Activated gamma-delta T cell (primary cell): ENCODE measurements at places on chromosomes 5 and 9.

DNA sequence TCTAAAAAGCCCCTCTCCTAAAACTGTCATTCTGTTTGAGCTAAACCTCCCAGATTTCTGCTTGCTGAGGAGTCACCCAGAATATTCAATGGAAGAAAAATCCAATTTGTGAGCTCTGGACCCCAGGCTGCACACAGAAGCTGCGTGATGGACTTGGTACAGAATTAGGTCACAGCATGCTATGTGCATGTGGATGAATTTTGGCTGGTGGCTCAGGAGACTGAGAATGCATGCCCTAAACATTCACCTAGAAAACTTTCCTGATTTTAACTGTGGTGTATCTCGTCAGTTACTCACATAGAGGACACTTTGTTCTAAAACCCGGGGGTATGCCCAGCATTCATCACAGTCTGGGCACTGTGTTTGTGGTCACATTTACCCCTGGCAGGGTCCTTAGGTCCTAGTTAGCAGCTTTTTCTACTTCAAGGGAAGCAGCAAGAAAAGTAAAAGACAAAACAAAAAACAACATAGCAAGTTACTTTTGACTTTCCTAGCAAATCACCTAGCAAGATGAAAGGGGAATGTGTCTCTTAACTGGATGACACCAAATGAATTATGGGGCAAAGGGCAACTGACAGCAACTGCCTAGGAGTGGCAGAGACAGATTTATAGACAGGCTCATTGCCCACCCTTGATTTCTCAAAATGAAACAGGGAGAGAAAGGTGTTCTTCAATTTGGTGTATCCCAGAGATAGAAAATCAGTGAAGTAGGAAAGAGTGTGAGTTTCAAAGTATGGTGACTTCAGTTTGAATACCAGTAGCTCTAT lies 8.3 kb upstream of the SHROOM1 start:
- no peak for DNase-seq

- no peak for DNase-seq
Observed at GRCh38 chr5:135985951-135986350, 31.2 kb upstream of the LECT2 start.

DNA sequence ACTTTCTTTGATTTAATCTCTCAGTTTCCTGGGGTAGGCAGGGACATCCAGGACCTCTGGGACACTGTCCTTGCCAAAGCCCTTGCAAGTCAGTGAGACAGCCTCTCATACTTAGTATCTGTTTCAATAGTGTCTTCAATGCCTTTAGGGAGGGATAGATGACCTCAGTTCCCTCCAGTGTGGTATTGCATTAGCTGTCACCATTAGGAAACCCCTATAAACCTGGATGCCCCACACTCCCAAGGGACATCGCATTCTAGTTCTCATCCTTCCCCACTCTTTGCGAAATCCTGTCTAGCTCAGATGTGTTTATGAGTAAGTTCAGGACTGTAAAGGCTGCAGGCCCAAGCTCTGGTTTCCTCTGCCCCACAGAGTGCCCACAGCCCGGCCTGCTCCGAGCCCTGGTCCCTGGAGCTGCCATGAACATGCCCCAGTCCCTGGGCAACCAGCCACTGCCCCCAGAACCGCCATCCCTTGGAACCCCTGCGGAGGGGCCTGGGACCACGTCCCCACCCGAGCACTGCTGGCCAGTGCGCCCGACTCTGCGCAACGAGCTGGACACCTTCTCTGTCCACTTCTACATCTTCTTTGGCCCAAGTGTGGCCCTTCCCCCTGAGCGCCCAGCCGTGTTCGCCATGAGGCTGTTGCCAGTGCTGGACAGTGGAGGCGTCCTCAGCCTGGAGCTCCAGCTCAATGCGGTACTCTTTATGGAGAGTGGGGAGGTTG lies 13.2 kb downstream of the TMEM8B start:
- DNase-seq = no peak

DNA sequence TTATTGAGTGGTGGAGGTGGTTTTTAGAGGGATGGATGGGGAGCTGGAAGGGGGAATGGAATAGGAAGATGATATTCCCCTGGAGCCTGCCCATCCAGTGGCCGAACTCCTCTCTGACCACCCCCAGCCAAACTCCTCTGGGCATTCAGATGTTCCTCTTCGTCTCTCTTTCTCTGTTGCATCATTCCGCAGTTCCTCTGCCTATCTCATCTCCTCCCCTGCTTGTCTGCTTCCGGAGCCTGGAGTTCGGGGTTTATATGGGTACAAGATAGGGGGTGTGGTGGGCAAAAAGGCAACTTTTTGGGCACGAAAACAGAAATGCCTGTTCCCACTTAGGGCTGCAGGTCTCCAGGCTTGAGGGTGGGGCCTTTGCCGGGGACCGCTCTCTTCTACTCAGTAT lies 12.2 kb upstream of the CDK5RAP2 start:
- DNase-seq = no peak

GRCh38 chr9:114897196-114897595 lies 33.2 kb downstream of the TNFSF8 start:
- no peak for DNase-seq

DNA sequence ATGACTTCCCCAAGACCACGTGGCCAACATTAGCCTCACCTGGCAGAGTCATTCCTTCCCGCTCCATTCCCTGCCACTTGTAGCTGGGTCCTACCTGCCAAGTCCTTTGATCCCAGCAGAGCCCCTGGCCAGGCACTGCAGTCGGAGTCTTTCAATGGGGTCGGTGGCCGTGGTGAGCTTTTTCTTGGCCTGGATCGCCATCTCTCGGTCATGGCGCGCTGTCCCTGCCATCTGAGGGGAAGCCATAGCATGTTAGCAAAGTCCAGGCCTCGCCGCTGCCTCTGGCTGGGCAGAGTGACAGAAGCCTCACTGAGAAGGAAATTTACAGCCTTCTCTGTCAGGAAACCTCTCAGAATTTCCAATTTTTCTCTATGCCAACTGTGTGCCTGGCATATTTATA lies 17.5 kb downstream of the CAPSL start:
- no peak for DNase-seq

GRCh38 chr5:62780230-62780629 lies 201.6 kb downstream of the LRRC70 start:
- DNase-seq = no peak

GRCh38 chr9:101268426-101268825 lies 116.4 kb downstream of the BAAT start:
- no peak for DNase-seq

DNA sequence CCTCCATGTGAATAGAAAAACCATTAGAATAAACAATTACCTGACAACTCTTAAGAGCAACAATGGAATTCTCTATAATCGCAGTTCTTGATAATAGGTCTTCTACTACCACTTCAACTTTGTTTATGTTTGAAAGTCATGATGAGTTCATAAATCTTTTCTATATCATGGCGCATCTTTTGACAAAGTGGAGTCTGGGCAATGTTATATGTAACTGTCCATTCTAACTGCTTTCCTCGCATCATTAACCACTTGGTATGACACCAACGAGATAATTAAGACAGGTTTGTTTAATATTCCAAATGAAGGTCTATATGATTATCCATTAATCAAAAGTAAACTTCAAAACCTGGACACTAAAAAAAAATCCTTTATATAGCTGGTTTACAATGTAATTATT lies 272.0 kb downstream of the DENND1A start:
- no peak for DNase-seq

DNA sequence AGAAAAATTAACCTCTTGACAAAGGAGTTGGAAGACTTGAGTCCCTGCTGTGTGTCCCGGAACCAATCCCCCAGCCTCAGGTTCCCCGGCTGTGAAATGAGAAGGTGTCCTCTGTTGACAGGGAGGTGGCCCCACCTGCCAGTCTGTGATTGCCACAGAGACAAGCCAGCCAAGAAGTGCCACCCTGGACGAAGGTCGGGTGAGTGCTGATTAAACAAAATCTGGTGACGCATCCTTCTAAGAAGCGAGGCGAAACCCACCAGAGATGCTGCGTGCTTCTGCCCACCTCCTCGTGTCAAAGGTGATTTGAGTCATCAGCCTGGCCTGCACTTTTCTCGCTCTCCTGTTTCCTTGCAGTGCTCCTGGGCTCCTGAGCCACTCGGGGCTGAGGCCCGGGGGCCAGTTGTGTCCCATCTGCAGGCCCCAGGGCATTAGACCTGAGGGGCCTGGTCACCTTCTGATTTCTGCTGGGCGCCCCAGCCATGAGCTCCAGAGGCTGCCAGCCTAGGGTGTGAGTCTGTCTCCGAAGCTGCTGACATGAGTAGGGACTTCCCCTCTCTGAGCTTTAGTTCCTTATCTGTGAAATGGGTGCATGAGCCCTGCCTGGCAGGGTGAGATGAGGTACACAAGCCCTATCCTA lies 28.7 kb downstream of the NEK6 start:
- DNase-seq = no peak

DNA sequence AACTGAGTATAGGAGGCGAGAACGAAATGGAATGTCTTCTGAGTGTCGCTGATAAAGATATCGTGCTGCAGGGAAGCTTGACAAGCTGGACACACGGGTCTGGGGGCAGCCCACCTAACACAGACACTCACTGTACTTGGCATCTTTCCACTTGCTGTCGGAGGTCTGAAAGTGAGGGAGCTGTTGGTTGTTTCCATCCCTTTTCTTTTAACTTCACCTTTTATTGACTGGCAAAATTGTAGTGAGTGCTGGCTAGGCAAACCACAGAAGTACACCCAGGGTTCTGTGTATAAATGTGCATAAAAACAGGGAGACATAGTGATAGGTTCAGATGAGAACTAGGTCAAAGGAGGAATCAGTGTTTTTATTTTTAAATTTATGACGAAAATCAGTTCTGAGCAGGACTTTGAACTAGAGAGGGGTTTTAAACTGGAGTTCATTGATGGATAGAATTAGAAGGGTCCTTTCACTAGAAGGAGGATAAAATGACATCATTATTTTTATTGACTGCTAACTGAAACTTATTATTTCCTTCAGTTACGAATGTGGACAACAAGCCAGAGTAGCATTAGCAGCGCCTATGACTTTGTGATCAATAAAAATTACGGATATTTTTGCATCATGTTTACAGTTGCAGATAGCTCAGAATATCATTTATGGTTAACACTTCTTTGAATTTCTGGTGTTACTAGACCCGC lies 817 bp downstream of the GAPVD1 start:
- DNase-seq = no peak

- DNase-seq = no peak
Observed at GRCh38 chr5:173880306-173880985, 7.7 kb upstream of the CPEB4 start.

GRCh38 chr5:54959673-54960418 lies 25.5 kb downstream of the ESM1 start:
- no peak for DNase-seq

- DNase-seq = no peak
Observed at GRCh38 chr5:30752015-30752414, 441.5 kb upstream of the CDH6 start.

DNA sequence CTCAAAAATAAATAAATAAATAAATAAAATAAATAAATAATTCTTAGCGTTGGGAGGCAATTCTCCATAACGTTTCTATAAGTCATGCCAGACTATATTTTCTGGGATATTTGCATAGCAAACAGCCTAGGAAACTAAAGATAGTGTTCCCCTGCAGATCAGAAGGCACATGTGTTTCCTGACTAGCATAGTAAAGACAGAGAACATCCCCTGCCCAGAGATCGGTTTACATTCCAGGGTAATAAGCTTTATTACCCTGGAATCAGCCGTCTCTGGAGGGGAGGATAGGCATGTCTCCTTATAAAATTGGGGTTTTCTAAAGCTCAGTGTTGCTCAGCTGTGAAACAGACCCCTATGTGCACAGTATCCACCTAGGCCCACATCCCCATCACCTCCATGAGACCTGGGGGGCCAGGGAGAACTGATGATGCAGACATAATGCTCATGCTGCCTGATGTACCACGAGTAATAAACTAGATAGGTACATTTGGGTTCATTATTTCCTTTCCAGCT lies 36.9 kb upstream of the IFNK start:
- no peak for DNase-seq

DNA sequence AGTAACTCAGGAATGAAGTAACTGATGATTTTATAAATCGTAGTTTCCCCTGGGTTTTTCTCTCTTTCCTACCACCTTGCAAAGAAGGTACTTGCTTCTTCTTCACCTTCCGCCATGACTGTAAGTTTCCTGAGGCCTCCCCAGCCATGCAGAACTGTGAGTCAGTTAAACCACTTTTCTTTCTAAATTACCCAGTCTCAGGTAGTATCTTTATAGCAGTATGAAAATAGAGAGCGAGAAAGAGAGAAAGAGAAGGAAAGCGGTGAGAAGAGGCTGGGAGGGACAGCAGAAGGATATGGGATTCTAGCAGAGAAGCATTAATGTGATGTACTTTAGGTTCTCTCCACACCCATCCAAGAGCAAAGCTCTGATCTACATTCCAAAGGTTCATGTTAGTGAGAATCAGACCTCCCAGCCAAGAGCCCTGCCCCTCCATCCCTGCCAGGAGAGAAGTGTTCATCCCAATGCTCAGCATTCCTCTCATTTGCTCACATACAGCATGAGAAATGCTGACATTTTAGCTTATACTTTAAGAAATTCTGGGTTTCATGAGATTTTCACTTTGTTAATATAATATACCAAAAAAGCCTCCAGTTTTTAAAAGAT lies 185.0 kb upstream of the PTGER4 start:
- DNase-seq = no peak

DNA sequence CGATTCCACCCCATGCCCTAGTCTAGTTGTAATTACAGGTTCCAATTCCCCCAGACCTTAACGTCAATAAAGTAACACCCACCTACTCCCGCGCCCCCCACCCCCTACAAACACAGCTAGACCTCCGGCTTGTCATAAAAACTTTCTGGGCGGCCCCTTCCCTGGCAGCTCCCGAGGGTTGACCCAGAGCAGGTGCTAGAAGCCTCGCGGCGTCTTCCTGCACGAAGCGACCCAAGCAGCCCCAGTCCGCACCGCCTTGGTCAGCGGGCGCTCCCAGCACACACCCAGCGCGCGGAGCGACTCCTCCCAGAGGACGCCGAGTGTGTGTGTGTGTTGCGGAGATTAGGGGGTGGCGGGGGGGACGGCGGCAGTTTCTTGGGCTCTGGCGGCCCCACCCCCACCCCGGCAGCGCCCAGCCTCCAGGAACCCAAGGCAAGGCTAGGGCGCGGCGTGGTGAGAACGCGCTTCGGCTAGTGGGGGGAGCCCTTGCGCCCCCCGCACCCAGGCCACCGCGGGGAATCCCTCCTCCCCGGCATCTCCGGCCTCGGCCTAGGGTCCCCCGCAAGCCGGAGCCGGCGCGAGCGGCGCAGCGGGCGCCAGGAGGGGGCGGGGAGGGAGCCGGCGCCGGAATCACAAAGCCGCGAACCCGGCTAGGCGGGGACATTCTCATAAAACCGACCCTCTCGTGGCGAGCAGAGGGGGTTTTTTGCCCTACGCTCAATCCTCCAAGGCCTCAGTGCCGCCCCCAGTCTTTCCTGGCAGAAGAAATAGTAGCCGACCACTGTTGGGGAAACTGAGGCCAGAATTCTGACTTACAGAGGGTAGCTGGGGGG lies 2.2 kb downstream of the PCDH1 start:
- DNase-seq = peak; percentile 16

DNA sequence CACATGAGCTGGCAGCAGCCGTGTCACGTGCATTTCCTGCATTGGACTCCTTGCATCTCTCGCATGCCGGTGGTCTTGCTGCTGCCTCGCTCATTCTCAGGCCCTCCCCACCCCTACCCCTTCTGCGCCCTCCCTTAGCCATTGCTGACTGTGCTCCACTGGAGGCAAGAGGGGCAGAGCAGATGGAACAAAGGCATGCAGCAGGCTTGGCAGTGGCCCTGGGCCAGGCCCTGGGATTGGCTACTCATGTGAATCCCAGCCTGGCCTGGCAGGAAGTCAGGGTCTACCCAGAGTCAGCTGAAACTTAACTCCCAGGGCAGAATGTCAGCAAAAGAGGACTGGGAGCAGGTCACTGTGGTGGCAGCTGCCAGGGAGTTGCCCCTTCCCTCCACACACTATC lies 62.3 kb downstream of the TSTD2 start:
- DNase-seq = no peak

- DNase-seq = no peak
Observed at GRCh38 chr9:113851873-113852272, 24.2 kb upstream of the ZNF618 start.
